T-cell (primary cell): ENCODE measurements at places on chromosomes 11 and 22.

GRCh38 chr11:122202951-122203456, 87.0 kb upstream of the BLID start:
- no peak for DNase-seq

- no peak for DNase-seq
These were observed 62.0 kb downstream of the GGTLC2 start for GRCh38 chr22:22706253-22706915.

GRCh38 chr11:134293119-134294113, 17.2 kb downstream of the GLB1L3 start:
- no peak for DNase-seq

DNA sequence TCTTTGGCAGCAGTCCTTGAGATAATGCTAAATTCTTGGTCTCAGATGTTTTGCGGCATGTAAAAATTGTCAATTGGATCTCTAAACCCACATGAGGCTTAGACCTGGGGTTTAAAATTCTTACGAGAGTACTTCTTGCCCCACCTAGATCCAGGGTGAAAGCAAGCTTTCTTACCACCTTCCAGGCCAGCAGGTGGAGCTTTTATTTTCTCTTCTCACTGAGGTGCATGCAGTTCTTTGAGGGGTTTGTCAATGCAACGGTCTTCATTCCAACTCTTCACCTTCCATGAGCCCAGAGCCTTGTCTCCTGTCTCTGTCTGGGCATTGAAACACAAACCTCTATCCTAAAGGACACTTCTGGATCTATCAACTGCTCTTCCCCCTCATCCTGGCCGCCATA, 154.1 kb downstream of the MYO18B start:
- DNase-seq = no peak

GRCh38 chr11:34300026-34300925, 57.5 kb downstream of the ABTB2 start:
- DNase-seq = no peak

DNA sequence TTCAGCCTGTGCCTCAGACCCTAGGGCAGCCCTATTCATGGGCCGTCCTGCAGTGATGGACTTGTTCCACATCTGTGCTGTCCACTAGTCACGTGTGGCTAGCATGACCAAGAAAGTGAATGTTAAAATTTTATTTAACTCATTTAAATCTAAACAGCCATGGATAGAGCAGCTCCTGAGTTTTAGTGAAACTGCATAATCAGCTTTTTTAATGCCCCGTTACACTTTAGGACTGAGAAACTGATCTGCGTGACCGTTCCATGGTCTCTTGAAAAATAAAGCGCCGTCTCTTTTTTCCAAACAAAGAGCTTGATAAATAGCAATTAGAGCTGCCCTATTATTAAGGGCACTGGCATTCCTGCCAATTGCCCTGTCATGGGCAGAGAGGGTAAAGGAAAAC, 76.5 kb upstream of the SNX19 start:
- no peak for DNase-seq

DNA sequence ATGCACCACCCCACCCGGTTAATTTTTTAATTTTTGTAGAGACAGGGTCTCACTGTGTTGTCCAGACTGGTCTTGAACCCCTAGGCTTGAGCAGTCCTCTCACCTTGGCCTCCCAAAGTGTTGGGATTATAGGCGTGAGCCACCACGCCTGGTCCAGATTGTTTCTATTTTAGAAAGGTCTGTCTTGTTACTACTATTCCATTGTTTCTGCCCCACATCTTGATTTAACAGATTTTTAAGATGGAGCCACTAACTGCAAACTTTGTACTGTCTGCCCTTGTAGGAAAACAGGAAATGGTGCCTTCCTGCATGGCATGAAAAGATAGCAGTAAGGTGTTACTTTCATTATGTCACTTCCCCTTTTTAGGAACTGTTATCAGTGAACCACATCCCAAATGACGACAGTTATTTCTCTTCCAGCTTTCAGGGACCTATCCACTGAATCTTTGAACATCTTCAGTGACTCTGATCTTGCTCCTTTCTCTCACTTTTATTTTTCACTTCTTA, 23.2 kb downstream of the TAF1D start:
- no peak for DNase-seq
